ENCODE measurements at places on chromosomes 1 and 21.
A peak's percentile ranks its signal among the peaks of the same experiment; 100 is the strongest.

DNA sequence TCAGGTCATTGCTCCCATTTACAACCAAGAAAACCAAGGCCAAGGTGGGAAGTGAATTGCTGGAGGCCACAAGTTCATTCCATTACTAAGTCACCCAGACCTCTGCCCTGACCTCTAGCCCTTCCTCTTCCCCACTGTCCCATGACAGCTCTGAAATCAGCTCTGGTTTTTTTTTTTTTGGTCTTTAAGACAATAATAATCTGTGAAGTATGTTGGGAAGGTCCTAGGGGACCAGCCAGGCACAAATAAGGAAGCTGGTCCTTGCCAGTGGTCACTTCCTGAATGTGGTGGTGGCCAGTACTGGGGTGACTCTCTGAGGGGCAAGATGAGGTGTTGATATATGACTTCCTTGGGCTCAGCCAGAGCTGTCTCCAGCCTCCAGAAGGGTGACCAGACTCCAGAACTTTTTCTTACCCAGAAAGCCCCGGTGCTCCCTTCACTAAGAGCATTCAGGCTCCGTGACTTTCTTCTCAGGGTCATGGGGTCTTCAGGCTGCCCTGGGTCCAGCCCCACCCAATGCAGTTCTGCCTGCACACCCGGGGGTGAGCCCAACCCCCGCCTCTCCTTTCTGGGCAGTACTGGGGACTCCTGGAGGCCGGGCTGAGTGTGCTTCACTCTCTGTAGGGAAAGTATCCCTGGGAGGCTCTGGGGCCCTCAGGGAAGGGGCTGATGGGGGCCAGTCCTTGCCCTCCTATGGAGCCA lies 159.6 kb downstream of the PTPRU start:
- DNase-seq = no peak

DNA sequence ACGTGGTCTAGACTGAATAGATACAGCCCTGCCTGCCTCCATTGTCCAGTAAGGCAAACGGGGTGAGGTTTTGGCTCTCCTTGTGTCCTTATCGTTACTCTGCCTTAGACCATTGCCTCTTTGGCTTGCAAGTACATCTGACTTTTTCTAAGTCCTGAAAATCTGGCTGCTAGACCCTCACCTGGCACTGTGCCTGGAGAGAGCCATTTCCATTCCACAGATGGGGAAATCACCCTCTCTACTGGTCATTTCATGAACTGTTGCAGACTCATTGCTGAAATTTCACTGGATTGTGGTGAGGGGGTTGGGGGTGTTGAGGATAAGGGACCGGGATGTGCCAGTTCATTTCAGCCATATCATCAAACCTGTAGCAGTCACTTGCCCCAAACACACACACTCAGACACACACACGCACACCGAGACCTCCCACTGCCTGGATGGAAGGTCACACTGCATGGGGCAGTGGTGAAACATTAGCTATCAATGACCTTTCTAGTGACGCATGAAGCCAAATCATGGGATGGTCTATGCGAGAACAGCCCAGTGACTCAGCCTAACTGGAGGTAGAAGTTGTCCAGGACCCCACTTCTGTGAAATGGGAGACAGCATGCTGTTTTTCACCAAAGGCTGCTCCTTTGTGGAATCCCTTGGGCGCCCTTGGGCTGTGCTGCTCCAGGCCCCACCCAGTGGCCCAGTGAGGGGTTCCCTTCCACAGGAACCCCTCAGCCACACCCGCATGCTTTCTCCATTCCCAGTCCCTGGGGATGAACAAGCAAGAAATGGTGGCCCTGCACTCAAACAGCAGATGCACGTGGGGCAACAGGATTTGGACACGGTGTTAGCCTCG lies 34.9 kb upstream of the VASH2 start:
- DNase-seq = peak; percentile 41

DNA sequence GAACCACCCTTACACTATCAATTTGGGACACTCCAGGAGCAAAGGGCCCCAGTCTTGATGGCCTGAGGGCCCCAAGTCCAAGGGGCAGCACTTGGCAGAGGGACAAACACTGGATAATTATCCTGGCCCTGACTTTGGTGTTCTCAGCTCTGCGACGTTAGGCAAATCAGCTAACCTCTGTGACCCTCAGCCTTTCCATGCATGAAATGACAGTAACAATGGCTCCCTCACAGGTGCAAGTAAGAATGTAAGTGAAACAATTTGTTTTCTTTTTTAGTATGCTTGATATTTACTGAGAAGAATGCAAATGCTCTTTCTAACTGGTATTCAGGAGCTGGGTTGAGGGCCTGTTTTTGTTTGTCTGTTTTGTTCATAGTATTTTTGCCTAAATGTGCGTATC lies 61.6 kb upstream of the PRDX6 start:
- no peak for DNase-seq

GRCh38 chr1:14616632-14617396 lies 18.3 kb downstream of the KAZN start:
- DNase-seq = no peak

GRCh38 chr1:224267925-224268324 lies 62.0 kb downstream of the NVL start:
- DNase-seq = no peak

GRCh38 chr1:234271243-234271606 lies 102.0 kb upstream of the COA6 start:
- DNase-seq = no peak

DNA sequence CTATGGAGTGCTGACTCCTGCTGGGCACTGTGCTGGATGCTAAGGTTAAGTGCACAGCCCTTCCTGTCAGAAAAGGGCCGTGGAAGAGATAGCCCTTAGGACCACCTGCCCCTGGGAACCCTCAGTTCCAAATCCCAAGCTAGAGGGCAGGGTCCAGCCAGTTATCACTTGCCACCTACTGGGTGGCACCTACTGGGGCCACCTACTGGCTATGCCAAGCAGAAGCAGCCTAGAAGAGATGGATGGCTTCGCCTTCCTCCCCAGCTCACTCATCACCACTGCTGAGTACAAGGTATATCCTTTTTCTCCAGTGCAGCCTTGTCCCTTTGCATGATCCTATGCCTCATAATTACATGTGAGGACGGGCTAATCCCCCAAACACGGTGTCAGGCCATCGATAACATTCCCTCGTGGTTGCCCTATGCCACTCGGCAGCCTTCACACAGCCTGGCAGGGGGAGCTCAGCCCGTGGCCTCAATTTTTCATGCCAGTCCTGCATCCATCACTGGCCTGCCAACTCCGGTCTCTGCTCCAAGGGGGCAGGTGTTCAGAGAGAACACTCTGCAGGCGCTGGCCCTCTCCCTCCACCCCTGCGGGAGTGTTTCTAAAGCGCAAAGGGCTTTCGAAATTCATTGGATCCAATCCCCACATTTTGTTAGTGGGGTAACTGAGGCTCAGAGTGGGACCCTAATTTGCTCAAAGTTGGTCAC lies 49.0 kb downstream of the SYT2 start:
- DNase-seq = no peak

DNA sequence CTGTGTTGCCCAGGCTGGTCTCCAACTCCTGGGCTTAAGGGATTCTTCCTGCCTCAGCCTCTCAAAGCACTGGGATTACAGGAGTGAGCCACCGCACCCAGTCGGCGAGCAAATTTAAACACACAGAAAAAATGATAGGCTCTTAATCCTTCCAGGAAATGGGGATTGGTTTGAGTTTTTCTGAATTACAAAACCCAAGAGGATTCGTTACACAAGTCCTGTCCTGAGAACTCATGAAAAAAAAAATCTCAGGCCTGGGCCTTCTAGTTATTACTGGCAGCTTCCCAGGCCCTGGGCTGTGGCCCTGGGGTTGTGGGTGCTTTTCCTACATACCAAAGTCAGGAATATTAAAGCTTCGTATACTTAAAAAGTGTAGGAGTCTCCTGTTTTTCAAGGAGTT lies 6.3 kb upstream of the IFNGR2 start:
- DNase-seq = peak; percentile 90

GRCh38 chr21:32383812-32384211 lies 9.0 kb downstream of the URB1 start:
- no peak for DNase-seq

- DNase-seq = no peak
Measured at GRCh38 chr1:201475915-201476669, 7.1 kb upstream of the PHLDA3 start.

GRCh38 chr1:101364370-101365120 lies 127.7 kb downstream of the S1PR1 start:
- no peak for DNase-seq

GRCh38 chr1:82401116-82401515 lies 600.4 kb downstream of the ADGRL2 start:
- DNase-seq = no peak

DNA sequence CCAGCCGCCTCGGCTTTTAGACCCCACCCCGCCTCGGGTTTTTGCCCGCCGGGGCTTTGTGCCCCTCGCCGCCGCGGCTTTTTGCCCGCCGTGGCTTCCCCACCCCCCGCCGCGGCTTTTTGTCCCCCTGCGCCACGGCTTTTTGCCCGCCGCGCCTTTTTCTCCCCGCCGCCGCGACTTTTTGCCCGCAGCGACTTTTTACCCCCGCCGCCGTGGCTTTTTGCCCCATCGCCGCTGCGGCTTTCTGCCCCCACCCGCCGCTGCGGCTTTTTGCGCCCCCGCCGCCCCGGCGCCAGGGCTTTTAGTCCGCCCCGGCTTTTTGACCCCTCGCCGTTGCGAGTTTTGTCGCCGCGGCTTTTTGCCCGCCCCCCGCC lies 474.4 kb downstream of the FAM72C start:
- DNase-seq = no peak

GRCh38 chr1:88973520-88974137 lies 18.8 kb downstream of the KYAT3 start:
- DNase-seq = peak; percentile 73

- no peak for DNase-seq
Measured at GRCh38 chr1:21724098-21724497, 54.9 kb upstream of the RAP1GAP start.

GRCh38 chr1:43847290-43847689 lies 86.3 kb upstream of the ARTN start:
- DNase-seq = peak; percentile 22

GRCh38 chr1:44101328-44101727 lies 17.3 kb upstream of the KLF17 start:
- DNase-seq = peak; percentile 63

DNA sequence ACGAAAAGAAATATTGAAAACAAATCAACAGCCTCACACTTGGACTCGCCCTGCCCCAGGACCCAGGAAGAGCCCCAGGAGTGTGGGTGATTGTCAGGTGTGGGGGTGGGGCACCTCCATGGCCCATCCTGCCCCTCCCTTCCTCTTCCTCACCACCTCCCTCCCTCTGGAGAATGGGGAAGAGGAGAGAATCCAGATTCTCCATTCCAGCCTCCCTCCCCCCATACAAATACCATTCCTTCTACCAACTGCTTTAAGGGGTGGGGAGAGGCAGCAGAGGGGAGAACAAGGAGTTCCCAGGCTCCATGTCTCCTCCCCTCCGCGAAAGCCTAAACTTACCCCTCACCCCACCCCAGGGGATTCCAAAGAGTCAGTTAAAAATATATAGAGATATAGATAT lies 36.7 kb downstream of the MEF2D start:
- DNase-seq = no peak

- DNase-seq = peak; percentile 51
Measured at GRCh38 chr21:26115305-26115704, 55.3 kb downstream of the APP start.

GRCh38 chr1:10339815-10340214 lies 59.0 kb upstream of the PGD start:
- DNase-seq = peak; percentile 84

- DNase-seq = peak; percentile 1
Measured at GRCh38 chr1:195939844-195940243, 668.4 kb downstream of the KCNT2 start.

GRCh38 chr1:66725885-66726665 lies 26.2 kb upstream of the DYNLT5 start:
- peak; percentile 90 for DNase-seq

DNA sequence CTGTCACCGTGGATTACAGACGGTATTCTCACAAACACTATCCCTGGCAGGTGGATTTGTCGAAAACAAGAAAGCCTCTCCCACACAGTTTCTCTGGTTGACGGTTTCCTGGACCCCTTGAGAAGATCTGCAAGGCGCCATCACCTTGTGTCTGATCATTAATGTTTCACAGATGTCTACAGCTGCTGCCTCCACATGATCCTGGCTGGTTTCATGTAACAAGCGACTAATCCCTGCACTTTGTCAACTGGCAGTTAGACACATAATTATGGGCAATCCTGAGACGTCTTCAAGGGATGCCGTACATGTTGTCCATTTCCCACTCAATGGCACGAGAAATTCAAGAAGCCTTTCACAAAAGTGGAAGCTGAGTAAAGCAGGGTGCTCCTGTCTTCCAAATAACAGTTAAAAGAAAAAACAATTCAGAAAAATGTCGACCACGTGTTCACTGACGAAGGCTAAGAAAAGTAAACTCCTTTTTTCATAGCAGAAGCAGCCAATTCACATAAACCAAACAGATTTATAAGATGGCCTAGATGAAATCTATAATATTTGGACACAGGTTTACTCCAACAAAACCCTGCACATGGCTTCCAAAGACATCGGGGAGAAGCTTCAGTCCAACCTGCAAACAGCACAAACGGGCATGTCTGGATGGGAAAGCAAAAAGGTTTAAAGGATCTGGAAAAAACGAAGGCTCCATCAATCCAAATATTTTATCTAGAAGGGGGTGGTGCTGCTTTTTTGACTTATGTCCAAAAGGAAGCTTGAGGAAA lies 52.2 kb downstream of the CAPZB start:
- no peak for DNase-seq

GRCh38 chr1:24541711-24542346 lies 14.1 kb upstream of the NCMAP start:
- DNase-seq = no peak

- no peak for DNase-seq
Measured at GRCh38 chr1:173148971-173149370, 58.2 kb downstream of the TNFSF4 start.

DNA sequence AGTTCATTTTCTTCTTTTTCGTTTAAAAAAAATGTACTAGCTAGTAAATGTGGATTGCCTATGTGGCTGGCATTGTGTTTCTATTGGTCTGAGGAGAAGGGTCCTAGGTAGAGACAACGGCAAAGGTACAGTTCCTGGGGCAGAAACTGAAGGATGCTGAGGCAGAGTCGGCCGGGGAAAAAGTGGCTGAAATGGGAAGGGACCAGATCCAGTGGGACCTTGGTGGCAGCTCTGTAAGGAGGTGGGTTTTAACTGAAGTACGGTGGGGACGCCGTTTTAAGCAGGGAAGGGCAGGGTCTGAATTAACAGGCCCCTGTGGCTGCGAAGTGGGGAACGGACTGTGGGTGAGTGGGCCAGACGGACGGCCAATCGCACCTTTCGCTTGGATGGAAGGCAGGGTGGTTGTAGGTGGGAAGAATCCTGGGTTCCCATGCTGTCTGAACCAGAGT lies 420 bp upstream of the VPS13D start:
- DNase-seq = no peak

DNA sequence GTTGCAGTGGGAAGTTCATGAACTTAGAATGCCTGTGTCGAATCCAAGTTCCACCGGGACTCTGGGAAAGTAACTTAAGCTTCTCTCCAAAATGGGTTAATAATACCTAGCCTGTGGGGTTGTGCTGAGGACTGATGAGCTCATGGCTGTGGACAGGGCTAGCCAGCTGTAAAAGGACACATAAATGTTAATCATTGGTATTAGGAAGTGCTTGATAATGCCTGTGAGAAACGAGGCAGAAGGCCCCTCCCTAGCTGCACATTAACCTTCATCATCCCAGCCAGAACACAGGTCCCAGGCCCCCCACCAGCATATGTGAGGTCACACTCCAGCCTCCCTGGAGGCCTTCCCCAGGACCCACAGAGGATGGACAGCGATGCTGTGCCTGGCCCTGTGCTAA lies 789 bp upstream of the GJB4 start:
- no peak for DNase-seq

All from cardiac fibroblast (primary cell).